Frontal cortex (tissue), 4 donors: ENCODE measurements at places on chromosomes 5 and 9. TPM values are rescaled to one million over a fixed set of nuclear protein-coding genes. Genes with fewer than 3 reads are reported as not detected.

- DNase-seq, result no peak
Measured at GRCh38 chr9:89598926-89599325, 5.9 kb upstream of the GADD45G start.

GRCh38 chr9:91029650-91030361 lies 228.2 kb downstream of the SYK start:
- DNase-seq, result no peak

DNA sequence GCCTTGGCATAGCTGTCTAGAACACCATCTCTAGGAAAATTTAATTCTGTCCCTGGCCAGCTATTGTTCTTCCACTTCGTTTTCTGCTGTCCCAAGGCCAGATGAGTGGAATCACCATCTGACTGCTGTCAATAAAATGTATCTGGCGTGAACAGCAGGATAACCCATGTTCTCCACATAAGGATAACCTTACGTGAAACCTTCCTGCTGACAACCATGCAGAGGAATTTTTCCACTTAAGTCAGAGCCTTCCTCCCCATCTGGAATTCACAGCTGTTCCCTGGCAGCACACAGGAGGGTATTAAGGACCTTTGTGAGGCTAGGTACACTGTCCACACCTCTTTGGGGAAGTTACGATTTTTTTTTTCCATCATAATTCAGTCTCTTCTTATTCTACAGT lies 28.6 kb downstream of the RNF44 start:
- no peak for DNase-seq

DNA sequence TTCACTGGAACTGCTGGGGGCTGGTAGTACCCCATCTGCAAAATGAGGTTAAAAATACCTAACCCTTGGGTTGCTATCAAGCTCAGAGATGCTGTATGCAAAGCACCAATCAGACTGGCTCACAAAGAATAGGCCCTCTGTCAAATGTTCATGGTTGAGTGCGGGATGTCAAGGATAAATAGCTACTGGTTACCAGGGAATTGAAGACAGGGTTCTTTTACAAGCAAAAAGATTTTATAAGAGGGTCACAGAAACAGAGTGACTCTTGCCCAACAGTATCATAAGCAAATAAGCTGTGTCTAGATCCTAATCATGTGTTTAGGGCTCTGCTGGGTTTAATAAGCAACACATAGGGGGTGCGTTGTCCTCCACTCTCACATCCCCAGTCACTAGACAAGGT lies 11.9 kb downstream of the SYK start:
- DNase-seq, result no peak

DNA sequence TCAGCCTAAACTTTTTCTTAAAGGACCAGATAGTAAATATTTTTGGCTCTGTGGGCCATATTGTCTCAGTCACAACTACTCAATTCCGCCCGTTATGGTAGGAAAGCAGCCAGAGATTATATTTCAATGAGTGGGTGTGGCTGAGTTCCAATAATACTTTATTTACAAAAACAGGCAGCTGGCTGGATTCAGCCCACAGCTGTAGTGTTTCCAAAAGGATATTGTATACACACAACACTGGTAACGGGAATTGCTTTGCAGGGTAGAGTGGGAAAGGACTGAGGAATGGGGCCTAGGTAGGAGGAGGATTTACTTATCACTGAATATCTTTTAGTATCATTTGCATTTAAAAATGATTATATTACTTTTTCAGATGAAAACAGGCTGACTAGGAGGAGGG lies 21.0 kb downstream of the GCNT4 start:
- DNase-seq, result no peak

DNA sequence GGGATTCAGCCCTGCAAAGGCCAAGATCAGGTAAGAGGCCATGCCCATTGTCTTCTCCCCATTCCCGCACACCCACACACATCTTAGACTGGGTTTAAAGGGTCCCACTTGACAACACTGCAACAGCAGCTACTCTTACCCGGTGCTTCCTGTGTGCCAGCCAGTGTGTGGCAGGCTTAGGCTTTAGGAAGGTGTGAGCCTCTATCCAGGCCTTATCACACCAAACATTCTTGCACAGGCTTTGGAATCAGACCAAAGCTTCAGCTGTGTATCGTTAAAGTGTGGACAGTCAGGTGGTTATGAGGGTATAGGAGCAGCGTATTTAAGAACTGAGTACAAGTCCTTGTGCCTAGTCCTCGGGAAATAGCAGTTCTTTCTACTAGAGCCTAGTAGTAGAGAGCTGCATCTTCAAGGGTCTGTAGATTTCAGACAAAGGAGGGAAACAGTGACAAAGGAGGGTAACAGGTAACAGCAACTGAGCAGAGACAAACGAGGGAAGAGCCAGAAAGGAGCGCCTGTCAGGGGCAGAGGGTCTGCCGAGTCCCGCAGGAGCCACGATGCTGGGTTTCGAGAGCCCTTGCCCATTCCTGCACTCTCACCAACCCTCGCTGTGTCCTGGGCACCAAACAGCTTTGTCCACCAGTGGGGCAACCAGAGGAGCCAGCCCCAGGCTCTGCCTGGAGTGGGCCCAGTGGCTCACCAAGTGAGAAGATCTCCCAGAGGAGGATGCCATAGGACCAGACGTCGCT lies 30.9 kb downstream of the CSF1R start:
- no peak for DNase-seq

DNA sequence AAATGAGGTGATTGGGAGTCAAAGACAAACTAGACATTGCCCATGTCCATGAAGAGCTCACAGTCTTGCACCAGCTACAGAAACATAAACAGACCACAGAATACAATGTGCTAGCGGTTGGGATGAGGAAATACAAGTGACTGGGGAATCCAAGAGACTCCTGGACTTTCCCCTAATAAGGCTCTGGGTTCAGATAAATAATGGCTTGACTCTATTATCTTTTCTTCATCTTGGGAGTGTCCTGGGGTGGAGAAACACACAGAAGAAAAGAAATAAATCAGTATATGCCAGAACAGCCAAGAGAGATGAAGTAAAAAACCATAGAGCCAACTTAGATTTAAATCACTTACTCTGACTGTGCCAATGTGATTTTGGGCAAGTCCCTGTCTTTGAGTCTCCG lies 227.8 kb downstream of the PAPPA start:
- DNase-seq, result no peak

GRCh38 chr5:891837-892393 lies 686 bp downstream of the BRD9 start:
- DNase-seq, result no peak

DNA sequence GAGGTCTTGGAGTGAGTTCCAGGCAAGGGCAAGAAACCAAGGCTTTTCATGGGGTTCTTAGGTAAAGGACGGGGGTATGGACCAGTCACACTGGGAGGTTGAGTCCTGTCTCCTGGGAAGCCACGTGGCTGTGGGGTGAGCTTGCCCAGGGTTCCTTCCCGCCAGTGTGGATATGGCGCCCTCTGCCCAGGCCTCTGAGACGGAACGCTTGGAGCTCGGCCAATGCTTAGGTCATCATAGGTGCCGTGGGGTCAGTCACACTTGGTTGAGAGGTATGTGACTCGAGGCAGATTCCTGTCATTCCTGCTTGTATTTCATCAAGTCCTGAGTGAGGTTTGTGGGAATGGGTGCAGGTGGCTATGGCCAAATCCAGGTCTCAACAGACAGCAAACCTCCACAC lies 46.2 kb downstream of the TENT4A start:
- DNase-seq, result no peak

DNA sequence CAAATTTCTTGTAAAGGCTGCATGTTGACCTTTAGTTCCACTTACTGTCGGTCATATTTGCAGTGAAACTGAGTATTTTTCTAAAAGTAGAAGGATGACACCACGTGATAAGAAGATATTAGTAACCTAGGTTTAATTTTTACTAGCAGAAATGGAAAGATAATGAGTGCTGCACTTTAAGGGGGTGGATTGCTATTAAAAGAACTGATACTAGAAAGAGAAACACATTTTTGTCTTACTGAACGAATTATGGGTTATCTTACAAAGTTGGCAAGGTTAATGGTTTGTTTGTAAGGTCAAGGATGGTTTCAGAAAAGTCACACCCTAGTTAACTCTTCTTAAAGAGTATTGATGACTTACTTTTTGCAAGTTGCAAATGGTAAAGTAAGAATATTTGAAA lies 2.4 kb downstream of the MACIR start:
- no peak for DNase-seq

DNA sequence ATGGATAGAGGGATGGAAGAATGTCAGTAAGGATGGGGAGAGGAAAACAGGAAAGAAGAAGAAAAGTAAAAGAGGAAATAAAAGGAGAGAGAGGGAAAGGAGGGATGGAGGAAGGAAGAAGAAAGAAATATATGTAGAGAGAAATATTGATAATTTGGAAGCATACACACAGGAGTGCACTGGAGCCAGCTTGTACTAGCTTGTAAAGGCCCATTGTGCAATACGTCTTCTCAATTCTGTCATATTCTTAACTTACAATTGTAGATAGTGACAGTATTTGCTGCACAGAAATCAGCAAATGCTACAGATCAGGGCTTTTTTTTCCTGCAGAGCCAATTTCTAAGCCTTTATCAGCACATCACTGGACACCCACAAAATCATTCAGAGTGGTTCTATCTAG lies 458.8 kb upstream of the WWC1 start:
- no peak for DNase-seq

- DNase-seq, result no peak
Measured at GRCh38 chr5:168324859-168325630, 33.6 kb downstream of the WWC1 start.

DNA sequence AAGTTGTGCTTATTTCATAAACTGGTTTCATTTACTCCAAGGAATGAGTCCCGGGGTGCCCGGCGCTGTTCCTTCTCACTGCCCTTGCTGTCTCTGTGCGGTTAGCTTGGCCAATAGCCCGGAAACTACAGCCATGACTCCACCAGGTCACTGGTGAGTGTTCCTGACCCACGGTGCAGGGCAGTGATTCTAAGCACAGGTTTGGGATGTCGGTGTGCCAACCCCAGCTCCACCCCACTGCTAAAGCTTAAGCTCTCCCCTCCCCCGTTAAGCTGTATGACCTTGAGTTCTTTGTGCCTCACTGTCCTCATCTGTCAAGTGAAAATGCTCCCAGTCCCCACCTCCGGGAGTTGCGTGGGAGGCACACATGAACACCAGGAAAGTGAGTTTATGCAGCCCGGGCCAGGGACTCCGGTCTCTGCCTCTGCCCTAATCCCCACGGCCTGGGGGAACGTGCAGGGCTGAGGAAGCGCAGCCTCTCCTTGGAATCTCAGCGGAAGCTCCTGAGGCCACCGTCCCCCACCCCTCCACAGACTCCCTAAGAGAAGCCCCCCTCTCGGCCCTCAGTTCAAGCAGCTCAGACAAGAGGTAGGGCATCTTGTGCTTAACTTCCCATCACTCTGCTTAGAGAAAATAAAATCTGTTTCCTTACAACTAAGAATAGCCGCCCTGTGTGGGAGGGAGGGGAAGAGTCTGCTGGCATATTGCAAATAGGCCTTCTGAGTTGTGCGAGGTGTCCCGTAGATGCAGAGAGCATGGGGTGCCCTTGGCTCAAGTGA lies 92.0 kb upstream of the RAI14 start:
- DNase-seq, result no peak

DNA sequence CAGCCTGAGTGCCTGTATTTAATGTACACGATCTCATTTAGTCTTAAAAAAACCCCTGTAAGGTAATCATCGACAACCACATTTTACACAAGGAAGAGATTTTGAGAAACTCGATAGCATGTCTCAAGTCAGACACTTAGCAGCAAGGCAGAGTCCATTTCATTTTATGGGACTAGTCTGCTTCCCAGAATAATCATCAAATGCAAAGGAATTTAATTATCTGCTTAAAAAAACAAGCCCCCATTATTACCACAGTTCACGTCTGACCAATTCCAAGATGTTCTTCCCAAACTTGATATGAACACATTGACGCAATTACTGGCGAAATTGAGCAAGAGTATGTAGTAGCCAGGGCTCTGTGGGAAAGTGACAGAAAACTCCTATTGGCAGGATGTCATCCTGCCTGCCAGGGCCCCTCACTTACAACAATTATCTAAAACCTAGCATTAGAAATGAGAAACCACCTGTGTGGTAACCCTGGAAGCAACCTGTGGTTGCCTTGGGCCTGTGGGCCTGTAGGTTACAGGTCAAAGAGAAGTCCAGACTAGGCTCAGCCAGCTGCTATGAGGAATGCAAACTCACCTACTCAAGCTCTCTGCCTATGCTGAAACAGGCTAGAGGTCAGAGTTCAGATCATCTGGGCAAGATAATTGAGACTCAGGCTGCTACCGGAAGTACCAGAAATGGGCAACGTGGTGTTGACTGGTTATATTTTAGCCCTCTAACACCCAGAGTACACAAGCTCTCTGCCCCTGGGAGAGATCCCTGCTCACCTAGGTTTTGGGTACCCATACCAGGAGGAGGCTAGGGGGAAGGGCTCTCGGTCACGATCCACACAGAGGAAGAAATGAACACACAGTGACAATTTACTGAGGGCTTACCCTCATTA lies 1.6 kb downstream of the B4GALT1 start:
- DNase-seq, result no peak

DNA sequence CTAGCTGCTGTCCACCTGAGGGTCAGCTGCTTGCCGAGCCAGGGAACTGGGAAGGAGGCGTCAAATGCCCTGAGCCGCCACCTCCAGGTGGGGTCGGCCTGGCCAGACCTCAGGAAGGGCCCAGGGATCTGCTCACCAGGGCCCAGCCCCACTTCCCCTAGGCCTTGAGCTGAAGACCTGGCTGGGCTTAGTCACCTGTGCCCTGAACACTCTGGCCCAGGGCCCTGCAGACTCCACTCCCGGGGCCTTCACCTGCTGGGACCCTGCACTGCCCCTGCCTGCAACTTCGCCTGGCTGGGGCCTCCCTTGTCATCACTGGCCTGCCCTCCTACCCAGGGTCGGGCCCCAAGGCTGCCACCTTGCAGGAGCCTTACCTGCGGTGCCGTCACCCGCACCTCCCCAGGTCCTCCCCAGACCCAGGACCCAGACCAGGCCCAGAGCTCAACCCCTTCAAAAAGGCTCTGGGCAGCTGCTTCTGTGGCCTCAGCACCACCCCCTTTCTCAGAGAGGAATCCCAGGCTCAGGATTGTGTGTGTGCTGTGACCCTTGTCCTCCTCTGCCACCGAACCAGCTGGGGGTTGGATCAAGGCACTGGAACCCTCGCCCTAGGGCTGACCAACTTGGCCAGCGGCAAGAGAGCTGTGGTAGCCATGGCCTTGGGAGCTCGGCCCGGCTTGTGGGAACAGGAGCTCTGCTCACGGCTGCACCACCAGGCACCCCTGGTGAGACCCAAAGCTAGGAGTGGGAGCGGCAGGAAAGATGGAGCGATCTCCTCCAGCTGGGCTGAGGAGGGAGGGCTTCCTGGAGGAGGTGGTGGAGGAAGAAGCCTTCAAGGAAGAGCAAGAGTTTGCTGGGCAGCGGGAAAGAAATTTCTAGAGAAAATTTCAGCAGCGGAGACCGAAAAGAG lies 1.2 kb upstream of the NELFB start:
- DNase-seq, result no peak

The DMGDH gene
- 3.7 TPM for total RNA-seq

The SAXO1 gene
- total RNA-seq, result not detected

The PDCD1LG2 gene
- 0.41 TPM for total RNA-seq

The HNRNPAB gene
- 49.7 TPM for total RNA-seq

The PAEP gene
- not detected for total RNA-seq

The DOCK8 gene
- total RNA-seq, result 2.4 TPM

The IFNA21 gene
- not detected for total RNA-seq

The WWC1 gene
- 78.3 TPM for total RNA-seq

The NUTM2F gene
- total RNA-seq, result not detected

The ZCCHC10 gene
- total RNA-seq, result 27.3 TPM
